ENCODE measurements at places on chromosomes 6 and 20. TPM values are rescaled to one million over a fixed set of nuclear protein-coding genes. Genes with fewer than 3 reads are reported as not detected.

Gene LY6G6D
- not detected for total RNA-seq

Gene CRISP2
- not detected for total RNA-seq

Gene GTSF1L
- total RNA-seq = not detected

Gene NKAIN2
- total RNA-seq = not detected

Gene PGC
- not detected for total RNA-seq

Gene FAM217A
- not detected for total RNA-seq

Gene TP53TG5
- total RNA-seq = not detected

Gene ADGRG6
- total RNA-seq = 0.63 TPM

Gene CLPSL2
- not detected for total RNA-seq

Gene PLAGL1
- total RNA-seq = 1.0 TPM

Gene NOTCH4
- total RNA-seq = 0.47 TPM

Gene CALHM6
- 3.0 TPM for total RNA-seq

Gene KIF3B
- total RNA-seq = 7.3 TPM

Gene C6orf58
- total RNA-seq = not detected

Gene RAMACL
- total RNA-seq = 0.52 TPM

Gene DBNDD2
- 13.2 TPM for total RNA-seq

Gene SRMS
- total RNA-seq = not detected

Gene SIRPB2
- total RNA-seq = 0.49 TPM
